ENCODE measurements at places on chromosomes 2 and 18.

GRCh38 chr18:6505498-6505875 is 90.8 kb upstream of the L3MBTL4 start:
- DNase-seq, result no peak

GRCh38 chr2:42863320-42863719 is 70.9 kb upstream of the HAAO start:
- no peak for DNase-seq

- no peak for DNase-seq
Measured at GRCh38 chr2:96130483-96130882, 7.8 kb downstream of the ASTL start.

- no peak for DNase-seq
Measured at GRCh38 chr2:33784488-33784887, 185.4 kb upstream of the FAM98A start.

- DNase-seq, result no peak
Measured at GRCh38 chr2:136404176-136404575, 286.2 kb upstream of the CXCR4 start.

DNA sequence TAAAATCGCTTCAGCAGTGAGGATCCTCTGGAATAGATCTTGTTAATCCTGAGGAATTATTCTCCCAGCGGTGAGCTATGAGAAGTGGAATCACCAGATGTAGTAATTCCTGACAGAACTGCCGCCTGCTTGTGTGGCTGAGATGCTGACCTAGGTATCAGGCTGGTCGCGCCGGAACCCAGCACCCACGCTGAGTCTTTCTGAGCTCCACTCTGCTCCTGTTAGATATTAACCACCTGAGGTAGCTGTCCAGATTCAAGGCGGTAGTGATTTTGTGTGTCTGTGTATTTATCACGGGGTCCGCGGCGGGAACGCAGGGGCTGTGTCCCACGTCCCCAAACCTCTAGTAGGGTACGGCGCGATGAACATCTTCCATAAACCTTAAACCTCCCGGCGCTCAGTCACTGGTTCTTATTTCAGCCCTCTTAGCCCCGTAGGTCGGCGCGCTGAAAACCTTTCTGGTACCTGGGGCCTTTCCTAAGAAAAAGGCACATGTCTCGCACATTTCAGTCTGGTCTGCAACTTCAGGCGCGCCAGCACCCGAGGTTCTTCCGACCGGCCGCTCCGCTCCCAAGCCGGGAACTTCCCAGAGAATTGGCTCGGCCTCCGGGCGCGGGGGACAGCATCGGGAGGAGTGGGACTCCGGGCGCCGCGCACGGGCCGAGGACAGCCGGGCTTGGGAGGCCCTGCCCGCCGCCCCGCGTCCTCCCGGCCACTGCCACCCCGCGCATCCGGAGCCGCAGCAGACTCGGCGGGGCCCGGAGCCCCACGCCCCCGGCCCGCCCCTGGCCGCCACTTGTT is 542 bp upstream of the CNNM3 start:
- DNase-seq, result no peak

DNA sequence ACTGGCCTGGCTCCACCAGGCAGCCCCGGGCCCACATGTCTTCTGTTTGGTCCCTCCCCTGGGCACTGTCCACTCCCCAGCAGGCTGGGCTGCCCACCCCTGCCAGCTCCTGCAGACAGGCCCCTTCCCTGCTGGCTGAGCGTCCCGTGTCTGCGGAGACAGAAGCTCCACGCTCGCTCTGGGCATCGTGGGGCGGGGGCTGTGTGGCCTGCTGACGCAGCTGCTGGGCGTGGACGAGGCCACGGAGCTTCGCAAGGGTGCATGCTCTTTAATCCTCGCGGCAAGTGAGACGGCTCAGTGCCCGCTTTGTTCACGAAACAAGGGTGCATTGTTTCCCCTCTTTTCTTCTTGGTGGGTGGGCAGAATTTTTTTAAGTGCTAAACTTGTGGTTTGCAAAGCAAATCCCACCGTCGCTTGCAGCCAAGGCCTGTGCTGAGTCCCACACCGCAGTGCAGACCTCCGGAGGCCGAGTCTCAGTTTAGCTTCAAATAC is 132.8 kb upstream of the CTDP1 start:
- no peak for DNase-seq

GRCh38 chr2:233082222-233082930 is 22.2 kb downstream of the INPP5D start:
- no peak for DNase-seq

DNA sequence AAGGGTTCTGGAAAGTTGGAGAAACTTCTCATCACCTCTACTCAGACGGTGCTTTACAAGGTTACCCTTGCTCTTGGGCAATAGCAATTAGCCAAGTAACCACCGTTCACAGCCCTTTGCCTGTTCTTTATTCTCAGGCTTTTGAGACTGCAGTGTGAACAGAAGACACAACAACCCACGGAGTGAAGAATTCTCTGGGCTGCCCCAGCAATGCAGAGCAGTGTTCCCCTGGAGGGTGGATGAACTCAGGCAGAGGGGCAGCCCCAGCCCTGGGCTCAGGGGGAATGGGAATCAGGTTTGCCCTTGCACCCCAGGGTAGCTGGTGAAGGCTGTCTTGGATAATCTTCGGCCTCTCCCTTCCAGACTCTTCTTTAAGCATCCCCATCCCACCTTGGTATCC is 69.1 kb downstream of the MCFD2 start:
- no peak for DNase-seq

- DNase-seq, result no peak
Measured at GRCh38 chr2:6959751-6960150, 42.5 kb downstream of the RNF144A start.
